ENCODE measurements at places on chromosomes 16 and 17.
A peak's percentile ranks its signal among the peaks of the same experiment; 100 is the strongest.

DNA sequence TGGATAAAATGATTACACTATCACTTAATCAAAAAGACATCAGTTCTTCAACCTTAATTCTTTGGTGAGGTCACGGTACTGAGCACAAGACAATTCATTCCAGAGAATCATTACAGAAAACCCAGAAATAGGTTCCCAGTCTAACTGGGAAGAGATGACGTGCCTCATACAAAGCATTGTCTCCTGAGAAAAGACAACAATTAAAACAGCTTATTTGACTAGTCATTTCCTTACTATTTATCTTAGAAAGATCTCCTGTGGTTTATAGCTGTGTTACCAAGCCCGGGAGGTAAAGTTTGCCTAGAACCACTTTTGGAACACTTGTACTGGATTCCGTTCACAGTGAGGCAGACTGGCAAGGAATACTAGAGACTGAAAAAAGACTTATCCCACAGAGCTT is 5.1 kb downstream of the PHF12 start:
- peak; percentile 62 for DNase-seq

DNA sequence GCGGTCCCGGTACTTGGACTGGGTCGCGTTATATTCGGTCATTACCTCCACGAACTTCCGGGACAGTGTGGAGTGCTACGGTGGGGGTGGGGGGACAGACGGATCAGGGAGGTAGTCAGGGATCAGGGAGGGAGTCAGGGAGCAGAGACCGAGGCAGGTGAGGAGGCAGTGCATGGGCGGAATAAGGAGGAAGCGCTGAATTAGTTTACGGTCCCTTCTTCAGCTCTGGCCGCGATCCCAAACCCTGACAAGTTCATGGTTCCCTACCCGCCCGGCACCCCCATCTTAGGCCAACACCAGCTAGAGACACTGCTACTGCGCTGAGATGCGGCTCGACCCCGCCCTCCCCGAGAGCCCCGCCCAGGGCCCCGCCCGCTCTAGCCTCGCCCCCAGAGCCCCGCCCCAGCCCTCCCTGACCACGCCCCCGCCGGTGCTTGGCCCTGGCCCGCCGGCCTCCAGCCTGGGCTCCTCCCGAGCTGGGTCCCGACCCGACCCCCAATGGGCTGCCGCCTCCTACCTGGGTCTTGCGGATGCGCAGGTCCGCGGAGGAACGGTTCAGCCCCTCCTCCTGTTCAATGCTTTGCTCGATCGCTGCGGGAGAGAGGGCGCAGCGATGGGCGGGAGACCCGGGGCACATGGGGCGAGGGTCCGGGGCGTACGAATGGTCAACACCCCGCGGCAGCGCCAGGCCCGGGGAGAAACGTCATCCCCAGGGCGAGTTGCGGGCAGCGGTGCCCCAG is 12.1 kb downstream of the HSD3B7 start:
- DNase-seq = peak; percentile 78

DNA sequence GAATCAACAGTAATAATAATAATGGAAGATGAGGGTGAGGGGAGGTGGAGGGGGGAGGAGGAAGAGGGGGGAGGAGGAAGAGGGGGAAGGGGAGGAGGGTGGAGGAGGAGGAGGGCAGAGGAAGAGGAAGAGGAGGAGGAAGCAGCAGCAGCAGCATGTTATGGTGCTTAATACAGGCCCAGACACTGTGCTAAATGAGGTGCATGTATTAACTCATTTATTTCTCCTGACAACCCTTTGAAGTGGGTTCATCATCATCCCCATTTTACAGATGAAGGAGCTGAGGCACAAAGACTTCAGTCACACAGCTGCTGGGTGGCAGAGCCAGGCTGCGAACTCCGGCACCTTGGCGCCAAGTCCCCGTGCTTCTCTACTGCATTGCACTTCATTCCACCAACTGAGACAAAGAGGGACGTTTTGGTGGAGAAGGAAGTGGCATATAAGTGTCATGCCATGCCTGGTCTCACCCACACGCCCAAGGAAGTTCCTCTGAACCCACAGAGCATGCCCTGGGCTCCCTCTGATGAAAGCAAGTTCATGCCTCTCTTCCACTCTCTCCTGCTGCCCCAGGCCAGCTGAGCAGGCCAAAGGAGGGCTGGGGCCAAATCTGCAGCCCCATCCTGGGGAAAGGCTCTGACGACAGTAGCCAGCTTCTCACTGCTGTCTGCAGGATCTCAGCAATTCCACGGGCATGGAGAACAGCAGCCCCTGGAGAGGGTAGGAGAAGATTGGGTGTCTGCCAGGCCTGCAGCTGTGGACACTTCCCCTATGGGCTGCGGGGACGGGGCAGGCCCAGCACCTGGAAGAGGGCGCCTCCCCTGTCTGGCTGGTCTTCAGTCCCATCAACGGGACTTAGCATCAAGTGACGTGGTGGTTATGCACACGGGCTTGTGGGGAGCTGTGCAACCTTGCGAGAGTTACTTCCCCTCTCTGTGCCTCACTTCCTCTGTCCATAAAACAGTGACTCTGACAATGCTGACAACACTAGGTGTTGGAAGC is 21.8 kb downstream of the XYLT1 start:
- DNase-seq = no peak

- DNase-seq = peak; percentile 72
Observed at GRCh38 chr17:15291674-15292361, 26.7 kb upstream of the PMP22 start.

DNA sequence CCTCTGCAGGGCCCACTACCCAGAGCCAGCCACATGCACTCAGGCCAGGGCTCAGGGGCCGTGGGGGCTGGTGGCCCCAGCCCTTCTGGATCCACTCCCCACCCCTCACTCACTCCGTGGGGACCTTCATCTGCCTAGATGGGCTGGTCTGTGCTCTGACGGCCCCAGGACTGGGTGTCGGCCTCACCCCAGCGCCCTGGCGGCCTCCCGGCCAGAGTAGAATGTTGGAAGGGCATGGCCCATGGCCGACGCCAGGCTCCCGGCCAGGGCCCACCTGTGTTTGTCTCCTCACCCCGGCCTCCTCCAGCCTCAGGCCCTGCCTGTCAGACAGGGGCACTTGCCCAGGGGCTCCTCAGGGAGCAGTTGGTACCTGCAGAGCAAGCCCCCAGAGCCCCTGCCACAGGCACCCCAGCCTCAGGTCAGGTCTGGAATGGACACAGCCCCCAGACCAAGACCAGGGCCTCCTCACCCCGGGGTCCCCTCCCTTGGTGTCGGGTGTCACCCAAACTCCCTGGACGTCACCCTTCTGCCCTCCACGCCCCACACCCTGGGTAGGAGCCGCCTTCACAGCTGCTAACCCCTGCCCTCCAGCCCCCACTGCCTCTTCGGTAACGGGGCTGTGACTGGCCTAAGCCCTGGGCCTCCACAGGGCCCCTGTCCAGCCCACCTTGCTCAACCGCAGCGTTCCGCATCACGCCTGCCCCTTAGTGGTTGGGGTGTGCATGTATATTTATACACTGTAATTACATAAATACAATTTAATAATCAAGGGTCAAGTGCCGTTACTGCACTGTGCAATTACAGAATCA is 3.0 kb upstream of the CDH15 start:
- DNase-seq = peak; percentile 34

DNA sequence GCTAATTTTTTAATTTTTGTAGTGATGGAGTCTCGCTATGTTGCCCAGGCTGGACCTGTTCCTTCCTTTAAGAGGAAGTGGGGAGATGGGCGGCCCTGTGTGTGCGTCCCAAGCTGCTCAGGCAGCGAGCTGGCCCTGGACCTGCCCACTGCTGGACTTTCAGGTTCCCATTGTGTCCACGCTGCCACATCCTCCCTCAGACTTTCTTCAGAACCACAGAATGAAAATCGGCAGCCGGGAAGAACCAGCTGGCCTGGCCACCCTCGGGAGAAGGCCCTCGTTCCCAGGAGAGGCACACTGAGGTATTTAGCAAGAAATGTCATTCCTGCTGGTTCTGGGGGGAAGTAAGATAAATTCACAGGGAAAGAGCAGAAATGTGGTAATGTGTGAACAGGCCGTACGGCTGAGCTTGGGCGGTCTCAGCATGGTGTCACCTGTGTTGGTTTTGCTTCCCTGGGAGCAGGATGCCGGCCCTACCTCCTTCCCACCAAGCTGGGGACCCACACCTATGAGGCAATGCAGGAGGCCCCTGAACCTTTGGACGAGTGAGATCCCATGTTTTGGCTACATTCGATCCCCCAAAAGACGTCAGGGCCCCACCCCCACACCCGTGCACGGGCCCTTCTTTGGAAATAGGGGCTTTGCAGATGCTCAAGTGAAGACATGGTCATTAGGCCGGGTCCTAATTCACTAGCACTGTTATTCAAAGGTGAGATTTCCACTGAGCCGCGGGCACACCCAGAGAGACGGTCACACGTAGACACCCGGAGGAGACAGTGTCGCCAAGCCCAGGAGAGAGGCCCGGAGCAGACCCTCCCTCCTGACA is 35.9 kb upstream of the ZNF469 start:
- DNase-seq = no peak

DNA sequence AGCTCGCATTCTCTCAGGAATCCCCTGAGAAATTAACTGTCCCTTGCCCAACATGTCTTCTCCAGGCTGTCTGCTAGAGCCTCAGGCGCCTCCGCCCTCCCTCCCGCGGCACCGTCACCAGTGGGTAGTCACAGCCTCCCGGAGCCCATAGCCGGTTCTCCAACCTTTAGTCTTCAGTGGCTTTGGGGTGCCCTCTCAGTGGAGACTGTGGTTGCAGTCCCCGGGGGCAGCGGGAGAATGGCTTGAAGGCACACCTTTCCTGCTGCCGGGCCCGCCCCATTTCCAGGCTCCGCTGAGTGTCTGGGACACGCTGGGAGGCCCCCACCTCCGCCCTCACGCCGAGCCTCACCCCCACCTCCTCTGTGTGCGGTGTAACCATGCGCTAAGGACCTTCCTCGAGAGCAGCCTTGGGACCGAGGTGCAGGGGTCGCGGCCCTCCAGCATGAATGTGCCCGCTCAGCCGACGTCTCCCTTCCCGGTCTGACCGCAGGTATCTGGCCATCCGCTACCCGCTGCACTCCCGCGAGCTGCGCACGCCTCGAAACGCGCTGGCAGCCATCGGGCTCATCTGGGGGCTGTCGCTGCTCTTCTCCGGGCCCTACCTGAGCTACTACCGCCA is 1.7 kb downstream of the GALR2 start:
- no peak for DNase-seq

GRCh38 chr16:84795329-84796053 is 24.3 kb upstream of the CRISPLD2 start:
- DNase-seq = peak; percentile 95

- peak; percentile 21 for DNase-seq
Observed at GRCh38 chr16:80804526-80805383, at the start of gene CDYL2. CDYL2 (minus strand) TSS chr16:80804598; CDS start chr16:80804173, 425 bp downstream.

Data from choroid plexus epithelial cell (primary cell).